Aorta (tissue), 5 donors: ENCODE measurements at places on chromosomes 4 and X.

DNA sequence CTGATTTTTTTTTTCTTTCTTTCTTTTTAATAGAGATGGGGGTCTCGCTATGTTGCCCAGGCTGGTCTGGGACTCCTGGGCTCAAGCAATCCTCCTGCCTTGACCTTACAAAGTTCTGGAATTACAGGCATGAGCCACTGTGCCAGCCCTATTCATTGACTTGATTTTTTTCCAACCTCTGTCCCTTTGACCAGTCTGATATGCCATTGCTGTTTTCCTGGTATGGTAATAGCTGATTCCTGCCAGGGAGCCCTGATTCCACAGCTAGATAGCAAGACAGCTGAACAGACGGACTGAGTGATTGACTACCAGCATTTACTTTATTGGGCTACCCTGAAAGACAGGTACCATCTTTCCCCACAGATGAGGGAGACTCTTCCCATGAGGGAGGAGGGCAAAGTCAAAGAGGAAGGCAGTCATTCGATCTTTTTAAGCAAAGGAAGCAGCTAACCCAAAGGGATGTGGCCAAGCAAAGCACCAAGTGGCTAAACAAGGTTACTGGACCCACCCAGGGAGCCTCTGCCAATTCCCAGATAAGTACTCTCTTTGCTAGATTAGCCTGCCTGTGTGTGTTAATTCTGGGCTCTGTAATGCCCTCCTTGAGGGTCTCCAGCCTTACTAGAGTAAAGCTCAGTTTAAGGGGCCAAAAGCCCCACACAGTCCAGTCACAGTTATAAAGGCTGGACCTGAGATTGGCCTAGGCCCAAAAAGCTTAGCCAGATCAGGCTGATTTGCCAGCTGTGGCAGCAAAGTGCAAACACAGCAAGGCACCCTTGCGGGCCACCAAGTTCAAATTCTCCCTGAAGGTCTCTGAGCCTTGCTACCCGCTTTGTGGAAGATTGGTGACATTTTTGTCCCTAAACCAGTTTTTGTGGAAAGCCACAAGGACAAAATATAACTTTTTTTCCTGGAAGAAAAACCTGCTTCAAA is 192.4 kb upstream of the GPC4 start:
- no peak for DNase-seq

GRCh38 chr4:99828477-99828876 is 11.8 kb downstream of the DAPP1 start:
- DNase-seq, result no peak

- no peak for DNase-seq
Observed at GRCh38 chrX:15679246-15679645, 14.6 kb upstream of the CLTRN start.

GRCh38 chr4:19194672-19195071 is 1057.0 kb upstream of the SLIT2 start:
- no peak for DNase-seq

DNA sequence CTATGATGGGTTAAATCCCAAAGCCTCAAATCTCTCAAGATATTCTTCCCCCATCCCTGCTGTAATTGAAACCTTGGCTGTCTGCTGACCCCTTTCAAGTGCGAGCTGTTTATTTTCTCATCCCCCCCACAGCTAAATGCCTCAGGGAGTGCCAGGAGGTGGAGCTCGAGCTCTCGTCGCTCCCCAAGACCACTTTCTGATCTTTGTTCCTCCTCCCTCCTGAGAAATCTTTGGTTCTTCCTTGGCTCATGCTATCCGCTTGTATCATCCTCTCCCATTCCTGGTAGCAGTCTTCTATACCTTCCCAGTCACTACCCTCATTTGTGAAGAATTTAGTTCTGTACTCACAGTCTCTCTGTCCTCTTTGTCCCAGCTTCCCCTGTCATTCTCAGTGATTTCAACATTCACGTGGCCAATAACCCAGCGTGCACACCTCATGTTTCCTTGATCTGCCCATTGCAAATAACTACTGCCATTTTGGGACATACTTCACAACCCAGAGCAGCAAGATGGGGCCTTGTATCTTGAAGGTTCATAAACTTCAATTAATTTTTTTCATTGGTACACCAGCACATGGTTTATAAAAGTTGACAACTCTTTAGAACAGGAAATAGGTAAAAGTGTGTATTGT is 9.2 kb upstream of the SLC25A43 start:
- DNase-seq, result no peak

- no peak for DNase-seq
Observed at GRCh38 chr4:149493492-149493891, 322.2 kb downstream of the IQCM start.

- no peak for DNase-seq
Observed at GRCh38 chr4:48967631-48968030, 18.4 kb upstream of the CWH43 start.

GRCh38 chr4:38004887-38005286 is 44.7 kb downstream of the PTTG2 start:
- no peak for DNase-seq

DNA sequence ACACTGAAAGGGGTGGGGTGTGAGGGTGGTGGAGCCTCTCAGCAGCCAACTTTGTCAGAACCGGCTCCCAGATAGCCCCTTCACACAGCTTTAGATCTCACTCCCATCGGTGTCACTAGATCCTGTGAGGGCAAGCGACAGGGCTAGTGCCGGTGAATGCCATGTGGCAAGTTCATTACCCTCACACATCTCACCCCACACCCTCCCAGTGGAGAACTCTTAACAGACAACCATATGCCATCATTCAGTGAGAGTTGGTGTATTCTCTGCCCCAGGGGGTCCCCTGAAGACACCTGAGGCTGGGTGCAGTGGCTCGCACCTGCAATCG is 15.3 kb downstream of the SEPTIN6 start:
- no peak for DNase-seq

DNA sequence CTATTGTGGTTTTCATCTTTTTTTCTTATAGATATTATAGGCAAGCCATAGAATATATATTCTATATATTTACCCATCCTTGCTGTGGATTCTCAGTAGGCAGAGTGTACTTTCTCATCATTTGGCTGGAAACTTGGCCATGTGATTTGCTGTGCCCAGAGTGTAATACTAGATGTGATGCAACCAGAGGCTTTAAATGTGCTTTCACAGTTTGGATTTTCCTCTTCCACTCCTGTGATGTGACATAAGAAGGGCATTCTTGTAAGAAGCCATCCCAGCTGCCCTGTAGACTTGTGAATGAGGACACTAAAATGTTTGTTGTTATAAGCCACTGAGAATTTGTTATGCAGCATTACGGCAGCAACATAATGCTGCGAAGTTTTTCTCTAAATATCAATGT is 10.4 kb upstream of the HPGDS start:
- no peak for DNase-seq

DNA sequence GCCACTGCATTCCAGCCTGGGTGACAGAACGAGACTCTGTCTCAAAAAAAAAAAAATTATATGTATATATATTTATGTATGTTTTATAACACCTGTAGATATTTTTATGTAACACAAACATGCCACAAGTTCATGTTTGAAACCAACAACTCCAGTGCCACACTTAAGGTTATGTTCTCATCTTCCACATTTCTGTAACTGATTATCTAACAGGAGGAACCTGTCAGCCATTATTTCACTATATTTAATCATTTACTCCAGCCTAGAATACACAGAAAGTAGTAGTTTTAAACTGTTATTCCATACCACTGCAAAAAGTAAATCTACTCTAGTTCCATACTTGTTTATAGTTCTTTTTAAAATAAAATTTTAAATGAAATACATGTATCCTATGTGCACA is 32.3 kb downstream of the MCUB start:
- DNase-seq, result no peak

- no peak for DNase-seq
Observed at GRCh38 chr4:118798658-118799057, 37.3 kb downstream of the SEC24D start.

DNA sequence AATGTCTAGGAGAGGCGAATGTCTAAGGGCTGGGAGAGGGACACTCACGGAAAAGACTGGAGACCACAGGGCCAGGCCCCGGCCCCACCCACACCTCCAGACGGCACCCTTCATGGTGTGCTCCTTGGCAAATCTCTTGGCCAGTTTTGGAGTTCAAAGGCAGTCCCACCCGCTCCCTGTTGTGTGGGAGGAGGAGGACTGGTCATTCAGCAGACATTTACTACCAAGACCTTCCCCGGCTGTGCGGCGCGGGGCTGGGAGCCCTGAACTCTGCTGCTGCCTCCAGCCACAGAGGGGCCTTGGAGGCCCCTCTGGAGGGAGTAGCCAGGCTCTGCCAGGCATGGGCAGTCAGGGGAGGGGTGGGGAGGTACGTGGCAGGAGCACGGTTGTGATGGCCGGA is 8.7 kb upstream of the TBC1D14 start:
- no peak for DNase-seq

DNA sequence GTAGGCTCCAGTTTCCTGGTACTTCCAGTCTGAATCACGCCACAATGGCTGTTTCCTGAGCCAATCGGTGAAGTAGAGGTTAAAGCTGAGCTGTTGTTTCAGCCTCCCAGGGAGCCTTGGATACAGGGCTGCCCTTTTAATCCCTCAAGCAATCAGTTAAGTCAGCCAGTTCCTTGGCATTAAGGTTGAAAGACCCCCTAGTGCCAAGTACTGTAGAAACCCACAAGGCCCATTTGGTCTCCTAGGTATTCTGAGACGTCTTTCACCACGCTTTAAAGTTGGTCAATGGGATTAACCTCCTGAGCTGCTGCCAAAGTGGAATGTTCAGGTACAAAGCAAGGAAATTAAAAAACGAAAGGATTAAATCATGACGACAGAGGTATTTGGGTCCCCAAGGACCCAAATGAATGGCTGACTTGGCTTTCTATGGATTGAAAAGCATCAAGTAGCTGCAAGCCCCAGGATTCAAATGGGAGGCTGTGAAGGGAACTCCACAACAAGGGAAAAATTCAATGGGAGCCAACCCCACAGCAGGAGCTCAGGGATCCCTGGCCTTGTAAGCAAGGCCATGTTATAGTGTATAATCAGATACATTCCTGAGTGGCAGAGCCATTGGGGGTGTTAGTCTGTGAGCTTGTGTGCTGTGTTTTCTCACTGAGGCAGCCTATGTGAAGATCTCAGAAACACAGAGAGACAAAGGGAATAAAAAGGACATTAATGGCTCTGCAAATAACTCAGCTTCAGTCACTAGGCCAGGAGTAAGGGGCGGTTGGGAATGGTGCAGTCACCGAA is 86.0 kb downstream of the ATG4A start:
- DNase-seq, result no peak
